ENCODE measurements at places on chromosomes 2 and 18.

DNA sequence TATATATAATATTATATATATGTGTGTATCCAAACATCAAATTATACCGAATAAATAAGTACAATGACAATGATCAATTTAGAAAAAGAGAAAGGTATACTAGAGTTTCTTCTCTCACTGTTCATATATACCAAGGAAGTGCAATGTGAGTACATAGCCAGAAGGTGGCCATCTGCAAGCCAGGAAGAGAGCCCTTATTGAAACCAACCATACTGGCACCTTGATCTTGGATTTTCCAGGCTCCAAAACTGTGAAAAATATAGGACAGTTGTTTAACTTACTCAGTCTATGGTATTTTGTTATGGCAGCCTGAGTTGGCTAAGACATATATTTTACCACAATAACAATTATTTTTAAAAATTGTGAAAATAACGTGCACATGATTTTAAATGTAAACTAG is 1490.2 kb upstream of the SLC39A10 start:
- DNase-seq: no peak

DNA sequence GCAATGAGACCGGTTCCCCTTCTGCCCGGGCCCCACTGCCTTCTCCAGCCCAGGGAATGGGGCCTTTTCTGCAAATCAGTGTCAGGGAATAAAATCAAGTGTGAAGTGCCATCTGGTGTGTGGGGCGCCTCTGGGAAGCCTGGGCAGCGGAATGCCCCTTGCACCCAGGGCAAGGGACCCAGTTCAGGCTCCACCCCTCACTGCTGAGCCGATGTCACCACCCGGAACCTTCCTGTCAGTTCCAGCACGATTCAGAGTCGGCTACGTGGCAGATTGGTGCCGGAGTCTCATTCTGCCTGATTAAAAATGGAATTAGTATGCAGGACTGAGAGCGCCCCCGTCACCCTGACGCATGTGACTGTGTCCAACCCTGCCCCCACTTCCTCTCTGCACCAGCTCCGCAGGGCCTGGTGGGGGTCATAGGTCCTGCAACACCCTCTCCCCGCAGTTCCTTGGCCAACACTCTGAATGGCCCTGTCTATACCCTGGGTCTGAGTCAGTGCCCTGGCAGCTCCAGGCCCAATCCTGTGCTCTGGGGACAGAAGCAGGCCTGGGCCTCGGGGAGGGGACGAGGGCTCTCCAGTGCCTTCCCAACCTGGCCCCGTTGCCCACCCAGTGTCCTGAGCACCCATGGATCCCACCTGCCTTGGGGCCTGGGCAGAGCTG is 8.2 kb upstream of the ALPI start:
- DNase-seq: no peak

- DNase-seq: no peak
Measured at GRCh38 chr2:159124441-159124911, 156.0 kb downstream of the TANC1 start.

DNA sequence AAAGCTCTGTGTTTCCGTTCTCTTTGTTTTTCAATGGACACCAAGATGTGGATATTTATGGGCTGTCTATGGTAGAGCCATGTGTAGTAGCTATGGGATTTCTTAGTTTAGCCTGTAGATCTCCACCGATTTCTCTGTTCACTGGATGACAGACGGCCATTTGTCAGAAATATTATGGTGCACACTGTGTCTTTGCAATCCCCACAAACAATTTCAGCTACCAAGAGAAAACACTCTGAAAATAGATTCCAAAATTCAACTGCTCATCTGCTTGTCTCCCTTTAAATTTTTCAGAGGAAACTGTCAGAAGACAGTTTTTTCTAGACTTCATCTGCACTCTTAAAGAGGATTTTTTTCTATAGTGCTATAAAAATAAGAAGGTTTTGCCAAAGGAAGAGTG is 166.8 kb downstream of the CD226 start:
- no peak for DNase-seq

- DNase-seq: no peak
Measured at GRCh38 chr2:158172719-158173118, 71.0 kb downstream of the UPP2 start.

- DNase-seq: no peak
Measured at GRCh38 chr18:42038936-42039335, 83.9 kb downstream of the PIK3C3 start.

GRCh38 chr2:114762986-114763385 is 320.5 kb downstream of the DPP10 start:
- DNase-seq: no peak

- DNase-seq: no peak
Measured at GRCh38 chr2:60496475-60496874, 57.0 kb downstream of the BCL11A start.

- DNase-seq: no peak
Measured at GRCh38 chr2:232888099-232888836, 18.2 kb downstream of the SNORC start.

DNA sequence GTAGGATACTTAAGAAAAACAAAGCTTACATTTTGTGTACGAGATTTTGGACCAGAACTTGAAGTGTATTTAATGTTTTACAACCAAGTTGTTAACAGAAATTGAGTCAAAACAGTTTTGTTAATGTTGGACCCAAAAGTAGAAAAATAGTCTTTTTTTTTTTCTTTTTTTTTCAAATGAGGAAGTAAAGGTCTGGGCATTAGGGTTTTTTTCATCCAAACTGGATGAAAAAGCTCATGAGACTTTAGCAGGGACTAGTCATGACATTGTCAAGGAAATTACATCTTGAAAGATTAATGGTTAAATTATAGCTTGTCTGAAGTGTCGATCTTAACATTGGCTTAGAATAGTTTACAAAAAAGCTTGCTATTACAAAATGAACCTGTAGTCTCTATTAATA is 32.3 kb downstream of the CCNT2 start:
- no peak for DNase-seq

DNA sequence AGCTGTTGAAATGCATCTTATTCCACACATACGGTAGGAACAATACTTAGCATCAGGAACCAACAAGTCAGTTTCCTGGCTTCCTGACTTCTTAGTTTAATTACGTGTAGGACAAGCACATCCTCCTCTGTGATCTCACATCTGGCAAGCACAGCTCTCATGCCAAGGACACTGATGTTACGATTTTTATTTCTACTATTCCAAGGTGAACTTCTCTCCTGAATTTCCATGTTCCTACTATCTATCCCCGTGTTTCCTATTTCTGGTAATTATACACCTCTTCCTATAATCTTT is 374.0 kb downstream of the NCKAP5 start:
- no peak for DNase-seq

GRCh38 chr18:38494065-38494464 is 928.5 kb upstream of the CELF4 start:
- DNase-seq: no peak

DNA sequence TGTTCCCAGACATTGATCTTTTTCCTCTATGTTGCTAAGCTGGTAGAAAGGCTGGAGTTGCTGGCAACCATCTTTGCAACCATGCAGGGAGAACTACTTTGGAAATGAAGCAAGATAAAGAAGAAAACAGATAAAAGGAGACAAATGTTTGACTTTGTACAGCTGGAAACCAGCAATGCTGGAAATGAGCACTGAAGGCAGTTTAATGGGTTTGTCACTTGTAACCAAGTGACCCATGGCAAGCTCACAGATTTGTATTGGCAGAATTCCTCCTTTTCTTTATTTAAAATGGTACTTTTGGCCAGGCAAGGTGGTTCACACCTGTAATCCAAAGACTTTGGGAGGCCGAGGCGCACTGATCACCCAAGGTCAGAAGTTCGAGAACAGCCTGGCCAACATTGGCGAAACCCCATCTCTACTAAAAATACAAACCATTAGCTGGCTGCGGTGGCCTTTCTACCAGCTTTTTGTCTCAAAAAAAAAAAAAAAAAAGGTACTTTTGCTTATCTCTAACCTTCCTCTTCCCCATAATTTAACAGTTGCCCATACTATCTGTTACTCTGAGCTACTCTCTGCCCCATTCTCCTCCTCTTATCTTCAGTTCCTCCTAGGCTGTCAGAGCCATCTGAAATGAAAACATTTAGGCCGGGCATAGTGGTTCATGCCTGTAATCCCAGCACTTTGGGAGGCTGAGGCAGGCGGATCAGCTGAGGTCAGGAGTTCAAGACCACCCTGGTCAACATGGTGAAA is 2.0 kb upstream of the BOLA3 start:
- no peak for DNase-seq

DNA sequence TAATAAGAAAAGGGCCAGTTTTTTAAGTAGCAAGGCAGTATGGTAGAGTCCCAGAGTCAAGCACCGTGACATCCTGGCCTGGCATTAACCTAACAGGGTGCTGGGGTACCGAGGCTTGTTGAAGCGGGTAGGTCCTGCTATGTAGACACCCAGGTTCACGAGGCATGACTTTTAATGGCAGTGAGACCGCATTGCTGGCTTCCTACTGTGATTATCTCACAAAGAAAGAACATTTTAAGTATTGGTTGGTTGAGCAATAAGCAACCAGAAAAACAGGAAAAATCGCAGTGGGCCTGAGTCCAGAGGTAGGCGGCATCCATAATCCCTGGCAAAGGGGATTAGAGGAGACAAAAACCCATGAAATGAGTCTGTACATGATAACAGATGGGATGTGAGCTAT is 927.9 kb upstream of the ACVR2A start:
- DNase-seq: no peak

DNA sequence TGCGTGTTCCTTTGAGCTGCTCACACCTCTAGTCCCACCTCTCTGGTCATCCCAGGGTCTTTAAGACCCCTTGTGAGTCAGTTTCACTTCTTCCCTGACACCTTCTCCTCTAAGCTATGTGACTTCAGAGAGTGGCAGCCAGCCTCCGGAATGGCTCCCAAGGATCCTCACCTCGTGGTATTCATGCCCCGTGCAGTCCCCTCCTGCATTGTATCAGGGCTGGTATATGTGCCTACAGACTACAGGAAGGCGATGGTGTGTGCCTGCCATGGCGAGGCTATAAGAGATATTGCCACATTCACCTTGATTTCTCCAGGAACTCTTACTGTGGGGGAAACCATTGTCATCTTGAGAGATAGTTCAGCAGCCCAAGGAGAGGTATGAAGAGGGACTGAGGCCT is 128.0 kb upstream of the SMAD2 start:
- no peak for DNase-seq

GRCh38 chr18:49618742-49619681 is 57.2 kb downstream of the LIPG start:
- DNase-seq: no peak

- no peak for DNase-seq
Measured at GRCh38 chr18:13804305-13804704, 19.6 kb upstream of the MC5R start.

DNA sequence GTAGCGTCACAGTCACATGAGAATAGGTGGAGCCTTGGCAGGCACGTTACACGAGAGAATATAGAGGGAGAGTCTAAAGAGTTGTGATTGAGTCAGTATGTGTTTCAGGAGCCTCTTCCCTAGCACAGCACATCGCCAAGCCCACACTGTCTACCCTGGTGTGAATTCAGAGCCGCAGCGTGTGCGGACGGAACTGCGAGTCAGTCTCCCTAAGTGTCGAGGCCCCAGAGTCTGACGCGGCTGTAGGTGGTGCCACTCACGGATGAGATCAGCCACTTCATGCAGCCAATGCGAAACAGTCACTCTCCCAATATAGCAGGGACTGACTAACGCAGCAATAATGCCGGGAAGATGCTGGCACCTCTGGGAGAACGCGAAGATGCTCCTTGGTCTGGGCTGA is 587.3 kb upstream of the ID2 start:
- no peak for DNase-seq

DNA sequence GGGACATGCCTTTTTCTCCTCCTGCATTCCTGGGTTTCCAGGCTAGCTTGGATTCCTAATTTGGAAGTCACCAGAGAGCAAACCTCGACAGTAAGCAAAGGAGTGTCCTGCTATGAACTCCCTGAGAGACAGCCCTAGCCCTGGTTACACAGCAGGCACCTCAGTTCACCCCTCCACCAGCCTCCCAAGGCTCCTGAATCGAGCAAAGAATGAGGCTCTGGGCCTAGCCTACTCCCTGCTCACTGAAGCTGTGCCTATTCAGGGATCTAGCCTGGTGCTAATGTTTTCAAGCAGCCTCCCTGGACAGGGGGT is 66.7 kb upstream of the RMDN2 start:
- DNase-seq: no peak

GRCh38 chr2:37189452-37190153 is 1.1 kb upstream of the SULT6B1 start:
- no peak for DNase-seq

DNA sequence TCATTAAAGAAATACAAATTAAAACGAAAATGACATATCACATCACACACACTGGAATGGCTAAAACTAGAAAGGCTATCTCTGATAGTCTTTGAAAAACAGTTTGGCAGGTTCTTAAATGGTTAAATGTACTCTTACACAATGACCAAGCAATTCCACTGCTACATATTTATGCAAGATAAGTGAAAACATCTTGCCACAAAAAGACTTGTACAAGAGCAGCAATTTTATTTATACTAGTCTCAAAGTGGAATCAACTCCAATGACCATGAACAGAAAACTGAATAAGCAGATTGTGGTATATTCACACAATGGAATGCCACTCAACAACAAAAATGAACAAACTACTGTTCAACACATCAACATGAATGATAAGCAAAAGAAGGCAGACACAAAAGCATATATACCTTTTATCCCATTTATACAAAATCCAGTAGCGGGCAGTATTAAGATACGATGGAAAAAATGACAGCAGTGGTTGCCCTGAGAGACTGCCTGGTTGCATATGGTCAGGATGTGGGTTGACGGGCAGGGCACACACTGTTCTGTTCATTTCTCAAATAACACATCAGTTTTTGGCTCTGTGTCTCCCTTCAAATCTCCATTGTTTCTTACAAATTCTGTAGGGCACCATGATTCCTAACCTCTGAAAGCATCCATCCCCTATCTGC is 25.4 kb downstream of the SP100 start:
- no peak for DNase-seq
